ENCODE measurements at places on chromosomes 1 and 21. TPM values are rescaled to one million over a fixed set of nuclear protein-coding genes. Genes with fewer than 3 reads are reported as not detected.

The AGT gene
- total RNA-seq, result 0.73 TPM

The SLC37A1 gene
- total RNA-seq, result 1.8 TPM

The TCHH gene
- under 0.01 TPM for total RNA-seq

The LHX8 gene
- total RNA-seq, result not detected

The SLC25A34 gene
- 0.39 TPM for total RNA-seq
